ENCODE measurements at places on chromosomes 12 and 14.

DNA sequence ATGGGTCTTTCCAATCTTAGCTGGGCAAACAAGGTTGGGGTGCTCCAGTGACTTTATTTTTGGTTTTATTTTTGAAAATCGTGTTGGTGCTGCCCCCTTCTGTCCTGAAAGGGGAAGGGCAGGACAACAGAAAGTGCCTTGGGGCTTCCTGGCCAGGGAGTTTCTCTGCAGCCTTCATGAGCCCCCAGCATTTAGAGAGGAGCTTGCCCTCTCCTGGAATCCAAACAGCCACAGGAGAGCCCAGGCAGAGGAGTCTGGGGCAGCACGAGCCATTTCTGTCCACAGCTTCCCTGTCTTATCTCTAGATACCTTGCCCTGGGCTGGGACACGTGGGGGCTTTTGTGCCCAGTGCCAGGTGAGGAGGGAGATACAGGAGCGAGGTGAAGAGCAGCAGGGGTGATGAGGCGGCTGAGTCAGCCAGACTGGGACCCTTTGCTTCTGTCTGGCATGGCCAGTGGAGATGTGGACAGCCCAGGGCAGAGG, 4.4 kb upstream of the C1RL start:
- no peak for DNase-seq

DNA sequence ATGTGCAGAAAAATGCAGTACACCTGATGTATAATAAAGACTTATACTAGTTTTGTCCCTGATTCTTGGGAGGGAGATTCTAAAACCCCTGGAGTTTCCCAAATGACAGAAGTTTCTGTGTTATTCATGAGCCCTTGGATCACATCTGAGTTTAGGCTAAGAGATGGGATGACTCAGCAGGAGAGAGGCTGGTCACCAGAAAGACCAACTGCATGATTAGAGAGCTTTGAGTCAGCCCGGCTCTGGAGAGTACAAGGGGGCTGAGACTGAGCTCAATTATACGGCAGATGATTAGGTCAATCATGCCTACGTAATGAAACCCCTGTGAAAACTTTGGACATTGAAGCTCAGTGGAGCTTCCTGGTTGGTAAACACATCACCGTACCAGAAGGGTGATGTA, 174.2 kb downstream of the SSPN start:
- no peak for DNase-seq

- DNase-seq = no peak
Observed at GRCh38 chr14:68937471-68938270, 41.4 kb downstream of the ACTN1 start.

GRCh38 chr12:113935459-113935858, 30.7 kb downstream of the RBM19 start:
- DNase-seq = no peak

DNA sequence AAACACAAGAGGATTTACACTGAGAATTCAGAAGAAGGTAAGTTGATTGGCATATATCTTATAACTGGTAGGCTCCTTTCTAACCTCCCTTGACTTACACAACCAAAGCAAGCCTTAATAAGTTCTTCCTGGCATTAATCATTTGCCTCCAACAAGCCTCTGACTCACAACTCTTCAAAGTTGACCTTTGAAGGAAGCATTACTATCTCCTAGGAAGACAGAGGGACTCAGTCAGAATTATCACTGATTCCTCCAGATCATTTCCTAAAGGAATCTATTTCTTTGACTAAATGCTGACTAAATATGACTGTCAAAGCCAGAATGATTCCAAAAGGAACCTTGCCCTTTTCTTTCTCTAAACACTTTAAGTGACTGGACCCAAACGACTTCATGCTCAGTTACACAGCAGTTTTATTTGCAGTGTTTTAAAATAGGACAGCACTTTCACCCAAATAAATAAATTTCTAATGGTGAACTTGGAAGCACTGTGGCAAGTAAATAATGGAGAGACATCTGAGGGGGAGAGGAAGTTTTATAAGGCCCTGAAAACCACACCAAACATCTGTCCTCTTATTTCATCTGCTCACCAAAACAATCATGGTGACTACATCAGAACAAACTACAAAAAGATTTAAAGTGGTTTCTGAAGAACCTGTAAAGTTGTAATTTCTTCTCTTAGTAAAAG, 128.2 kb downstream of the KLHL28 start:
- no peak for DNase-seq

- no peak for DNase-seq
Observed at GRCh38 chr12:55472264-55472663, 2.3 kb upstream of the OR6C70 start.

DNA sequence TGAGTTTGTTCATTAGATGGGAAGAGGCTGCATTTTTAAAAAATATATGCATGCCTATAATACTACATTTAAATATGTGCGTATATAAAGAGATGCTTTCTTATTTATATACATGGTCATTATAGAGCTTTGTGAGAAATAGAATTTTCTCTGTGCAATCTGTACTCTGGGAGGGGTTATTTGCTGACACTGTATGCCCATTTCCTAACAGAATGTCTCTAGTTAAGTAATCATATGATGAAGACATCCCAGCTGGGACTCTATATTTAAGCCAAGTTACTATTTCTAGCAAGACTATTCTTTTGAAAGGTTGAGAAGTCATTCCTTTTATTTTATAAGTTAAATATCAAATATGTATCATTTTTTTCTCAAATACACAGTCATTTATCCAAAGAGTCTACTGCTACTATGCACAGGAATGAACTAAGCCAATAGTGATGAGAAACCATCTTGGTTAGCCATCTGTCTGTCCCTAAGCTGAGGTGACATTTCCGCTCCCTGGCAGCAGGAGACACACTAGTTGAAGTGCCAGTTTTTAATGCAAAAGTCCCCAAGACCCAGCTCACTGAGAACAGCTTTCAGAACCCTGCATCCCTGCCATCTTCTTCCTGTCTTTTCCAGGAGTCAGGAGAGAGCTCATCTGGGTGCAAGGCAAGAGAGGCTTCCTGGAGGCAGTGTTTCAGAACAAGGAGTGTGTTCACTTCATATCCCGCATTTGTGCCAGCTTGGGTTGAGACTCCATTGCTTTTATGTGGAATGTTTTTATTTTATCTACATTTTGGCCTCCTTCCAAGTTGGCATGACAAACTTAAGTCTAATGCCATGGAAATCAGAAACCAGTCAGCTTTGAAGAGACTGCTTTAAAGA, 69.5 kb downstream of the TMEM132C start:
- DNase-seq = no peak

- no peak for DNase-seq
Observed at GRCh38 chr12:50296554-50296953, 13.2 kb upstream of the LIMA1 start.

DNA sequence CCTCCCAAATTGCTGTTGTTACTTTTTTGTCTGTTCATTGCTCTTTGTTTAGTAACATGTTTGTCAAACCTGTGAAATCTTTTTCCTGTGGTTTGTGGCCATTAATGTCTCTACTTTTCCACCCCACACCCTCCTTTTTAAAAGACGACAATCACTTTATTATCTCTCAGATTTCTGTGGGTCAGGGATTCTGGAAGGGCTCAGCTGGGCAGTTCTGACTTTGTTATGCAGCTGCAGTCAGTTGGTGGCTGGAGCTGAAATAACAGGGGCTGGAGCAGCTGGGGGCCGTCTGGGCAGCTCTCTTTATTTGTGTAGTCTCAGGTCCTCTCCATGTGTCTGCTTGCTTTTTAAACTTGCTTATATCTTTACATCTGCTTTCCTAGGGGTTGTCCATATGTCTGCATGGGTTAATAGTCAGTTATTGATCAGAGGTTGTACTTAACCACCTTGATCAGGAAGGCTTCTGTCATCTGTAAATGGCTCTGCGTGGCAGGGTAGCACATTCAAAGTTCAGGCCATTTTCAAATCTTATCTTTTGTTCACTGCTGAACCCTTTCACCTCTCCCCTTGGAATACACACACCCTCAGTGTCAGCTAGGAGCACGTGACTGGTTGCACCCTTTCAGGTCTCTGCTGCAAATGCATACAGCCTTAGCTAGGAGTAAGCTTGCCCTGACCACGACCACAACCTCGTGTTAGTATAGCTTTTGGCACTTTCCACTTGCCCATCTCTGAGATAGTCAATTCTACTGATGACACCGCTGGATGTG, 27.9 kb downstream of the BORCS5 start:
- DNase-seq = no peak

DNA sequence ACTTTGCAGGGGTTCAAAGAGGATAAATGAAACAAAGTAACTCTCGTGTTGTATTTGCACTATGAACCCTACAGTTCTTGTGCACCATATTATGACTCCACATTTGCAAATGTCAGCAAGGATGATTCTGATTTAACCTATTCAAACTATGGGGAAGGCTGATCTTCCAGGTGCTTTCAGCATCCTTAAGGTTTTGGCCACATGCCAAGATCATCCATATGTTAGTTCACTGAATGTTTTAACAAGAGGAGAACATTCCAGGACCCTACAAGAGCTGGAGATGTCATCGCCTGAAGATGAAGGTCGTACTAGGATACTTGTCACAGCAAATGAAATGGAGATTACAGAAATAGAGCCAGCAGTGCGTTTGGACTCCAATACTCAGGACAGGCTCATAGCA, 114.2 kb downstream of the DHRS2 start:
- DNase-seq = no peak

Measured in SIG-M5 (cell line).